Type B pancreatic cell (in vitro differentiated cells): ENCODE measurements at places on chromosomes 16 and 17.

DNA sequence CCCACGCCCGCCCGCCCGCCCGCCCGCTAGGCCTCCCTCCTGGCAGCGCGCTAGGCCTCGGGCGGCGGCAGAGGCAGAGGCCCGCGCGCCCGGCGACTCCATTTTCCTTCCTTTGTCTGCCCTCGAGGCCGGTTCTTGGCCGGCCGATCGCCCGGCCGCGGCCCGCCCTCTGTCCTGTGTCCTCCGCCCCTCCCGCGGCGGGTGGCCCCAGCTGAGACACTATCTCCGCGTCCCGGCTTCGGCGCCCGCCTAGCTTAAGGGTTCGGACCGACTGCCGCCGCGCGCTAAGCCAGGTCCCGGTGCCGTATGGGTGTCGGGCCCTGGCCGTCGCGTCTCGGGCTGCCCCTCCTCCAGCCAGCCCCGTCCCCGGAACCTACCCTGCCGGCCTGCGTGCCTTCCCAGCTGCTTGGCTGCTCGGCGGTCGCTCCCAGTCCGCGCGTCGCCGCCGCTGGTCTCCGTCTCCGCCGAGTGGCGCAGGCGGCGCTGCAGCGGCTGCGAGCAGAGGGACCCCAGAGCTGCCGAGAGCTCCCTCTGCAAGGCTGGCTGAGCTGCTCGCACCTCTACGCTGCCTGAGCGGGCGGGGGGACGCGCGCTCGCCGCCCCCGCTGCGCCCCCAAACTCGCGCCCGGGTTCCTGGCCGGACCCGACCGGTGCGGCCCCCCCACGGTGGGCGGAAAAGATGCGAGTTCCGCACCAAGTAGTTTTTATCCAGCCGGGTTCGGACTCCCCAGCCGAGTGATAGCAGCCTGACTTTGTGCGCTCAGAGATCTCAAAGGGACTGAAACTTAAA, 787 bp downstream of the CTCF start:
- DNase-seq: no peak

- DNase-seq: no peak
Measured at GRCh38 chr16:73339821-73340220, 291.9 kb upstream of the ZFHX3 start.

DNA sequence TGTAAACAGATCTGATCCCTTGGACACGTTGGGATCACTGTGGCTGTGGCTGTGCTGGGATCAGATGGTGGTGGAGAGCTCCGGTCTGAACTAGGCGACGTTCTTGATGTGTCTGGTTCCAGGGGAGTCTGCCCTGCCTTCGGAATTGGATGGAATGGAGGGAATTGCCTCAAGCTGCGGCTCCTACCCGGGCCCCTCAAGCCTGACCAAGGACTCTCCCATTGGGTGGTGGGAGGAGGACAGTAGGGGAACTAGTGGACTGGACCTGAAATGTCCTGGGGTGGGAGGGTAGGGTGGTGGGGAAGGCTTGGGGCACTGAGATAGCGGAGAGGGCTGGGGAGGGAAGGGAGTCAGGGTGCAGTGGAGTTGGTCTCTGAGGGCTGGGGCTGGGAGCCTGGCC, 3.2 kb upstream of the UBALD1 start:
- DNase-seq: no peak

DNA sequence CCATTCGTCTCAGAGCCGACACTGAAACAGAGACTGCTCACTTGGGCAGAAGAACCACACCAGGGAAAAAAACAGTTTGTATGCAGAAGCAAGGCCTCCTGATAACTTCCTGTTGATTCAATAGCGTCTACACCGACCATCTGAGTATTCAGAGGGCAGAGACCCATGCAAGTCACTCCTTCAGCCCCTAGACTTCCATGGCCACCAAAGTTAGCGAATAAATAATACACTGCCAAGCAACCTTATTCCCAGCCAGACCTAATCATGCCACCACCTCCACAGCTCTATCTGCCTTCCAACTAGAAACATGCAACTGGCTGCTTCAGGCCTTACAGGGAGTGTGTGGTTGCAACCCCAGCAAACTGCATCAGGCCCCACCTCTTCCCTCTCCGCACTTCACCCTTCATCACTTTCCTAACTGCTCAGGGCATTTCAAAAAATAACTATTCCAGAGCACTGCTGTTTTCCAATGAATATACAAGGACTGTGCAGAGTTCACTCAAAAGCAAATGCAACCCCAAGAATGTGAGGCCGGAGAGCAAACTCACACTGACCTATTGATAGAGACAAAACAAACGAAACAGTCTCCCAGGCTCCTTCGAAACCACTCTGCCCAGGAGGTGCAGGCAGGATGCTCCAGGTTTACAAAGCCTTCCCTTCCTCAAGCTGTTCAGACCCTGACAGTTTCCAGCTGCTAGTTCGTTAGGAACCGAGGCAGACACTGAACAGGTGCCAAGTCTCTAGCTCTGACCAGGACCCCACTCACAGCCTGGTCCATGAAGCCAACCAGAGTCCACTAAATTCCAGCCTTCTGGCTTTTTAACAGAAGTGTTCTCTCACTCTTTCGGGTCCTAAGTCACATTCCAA, 3.6 kb downstream of the USP7 start:
- no peak for DNase-seq

GRCh38 chr17:81153340-81153803, 11.9 kb upstream of the PVALEF start:
- DNase-seq: no peak

DNA sequence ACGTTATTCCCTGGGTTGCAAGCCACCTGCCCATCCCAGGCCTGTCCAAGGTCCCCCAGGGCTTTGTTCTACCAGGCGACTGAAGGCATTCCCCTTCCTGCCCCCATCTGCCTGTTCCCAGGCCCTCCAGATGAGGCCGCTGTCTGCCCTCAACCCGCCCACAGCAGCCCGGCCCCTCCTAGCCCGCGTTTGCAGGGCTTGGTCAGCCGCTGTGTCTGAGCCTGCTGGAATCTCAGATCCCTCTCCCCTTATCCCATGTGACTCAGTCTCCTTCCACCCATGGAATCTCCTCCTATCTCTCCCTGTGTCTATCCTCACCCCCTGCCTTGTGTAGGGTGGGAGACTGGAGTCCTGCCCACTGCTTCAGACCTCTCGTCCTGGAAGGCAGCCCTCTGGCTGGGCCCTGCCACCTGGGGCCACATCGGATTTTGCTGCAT, 186.0 kb upstream of the TNRC6C start:
- DNase-seq: no peak

DNA sequence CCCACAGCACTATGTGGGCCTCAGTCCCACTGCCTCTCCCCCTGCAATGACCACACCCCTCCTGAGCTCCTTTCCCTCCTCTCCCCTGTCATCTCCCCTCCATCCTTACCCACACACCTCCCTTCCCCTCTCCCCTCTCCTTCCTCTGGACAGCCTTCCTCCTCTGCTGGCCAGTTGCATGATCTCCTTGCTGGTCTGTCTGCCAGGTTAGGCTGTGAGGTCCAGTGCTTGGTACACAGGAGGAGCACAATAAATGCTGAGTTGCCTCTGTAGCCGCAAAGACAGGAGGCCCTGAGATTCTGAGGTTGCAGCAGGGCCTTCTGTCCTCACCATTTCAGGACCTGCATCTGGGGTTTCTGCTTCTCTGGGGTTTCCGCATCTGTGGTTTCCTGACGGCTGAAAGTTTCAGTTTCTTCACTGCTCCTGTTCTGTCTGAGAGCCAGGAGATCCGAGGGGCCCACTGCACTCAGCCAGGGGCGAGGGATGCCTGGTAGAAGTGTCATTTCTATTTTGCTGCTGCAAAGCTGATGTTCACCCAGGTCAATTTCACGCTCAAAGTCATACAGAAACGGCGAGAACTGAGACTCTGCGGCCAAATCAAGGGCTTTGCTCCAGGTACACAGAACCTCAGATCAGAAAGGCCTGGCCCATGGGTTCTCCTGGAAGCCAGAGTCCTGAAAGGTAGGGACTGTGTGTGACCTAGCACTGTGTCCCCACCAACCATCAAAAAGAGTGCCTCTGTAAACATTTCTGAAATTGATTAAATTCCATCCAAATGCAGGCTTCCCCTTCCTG, 4.6 kb upstream of the SLC12A3 start:
- DNase-seq: no peak

DNA sequence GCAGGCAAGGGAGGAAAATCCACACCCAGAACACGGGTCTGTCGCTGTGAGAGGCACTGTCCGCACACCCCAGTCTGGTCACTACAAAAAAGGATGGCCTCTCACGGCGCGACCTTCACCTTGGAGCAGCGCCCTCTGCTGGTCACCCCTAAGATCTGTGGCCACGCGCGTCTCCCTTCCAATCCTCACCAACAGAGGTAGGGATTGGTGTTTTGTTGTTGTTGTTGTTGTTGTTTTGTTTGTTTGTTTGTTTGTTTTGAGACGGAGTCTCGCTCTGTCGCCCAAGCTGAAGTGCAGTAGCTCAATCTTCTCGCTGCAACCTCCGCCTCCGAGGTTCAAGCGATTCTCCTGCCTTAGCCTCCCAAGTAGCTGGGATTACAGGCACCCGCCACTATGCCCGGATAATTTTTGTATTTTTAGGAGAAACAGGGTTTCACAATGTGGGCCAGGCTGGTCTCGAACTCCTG, 15.0 kb upstream of the C17orf58 start:
- DNase-seq: no peak

GRCh38 chr16:13545271-13545670, 374.7 kb upstream of the ERCC4 start:
- DNase-seq: no peak

DNA sequence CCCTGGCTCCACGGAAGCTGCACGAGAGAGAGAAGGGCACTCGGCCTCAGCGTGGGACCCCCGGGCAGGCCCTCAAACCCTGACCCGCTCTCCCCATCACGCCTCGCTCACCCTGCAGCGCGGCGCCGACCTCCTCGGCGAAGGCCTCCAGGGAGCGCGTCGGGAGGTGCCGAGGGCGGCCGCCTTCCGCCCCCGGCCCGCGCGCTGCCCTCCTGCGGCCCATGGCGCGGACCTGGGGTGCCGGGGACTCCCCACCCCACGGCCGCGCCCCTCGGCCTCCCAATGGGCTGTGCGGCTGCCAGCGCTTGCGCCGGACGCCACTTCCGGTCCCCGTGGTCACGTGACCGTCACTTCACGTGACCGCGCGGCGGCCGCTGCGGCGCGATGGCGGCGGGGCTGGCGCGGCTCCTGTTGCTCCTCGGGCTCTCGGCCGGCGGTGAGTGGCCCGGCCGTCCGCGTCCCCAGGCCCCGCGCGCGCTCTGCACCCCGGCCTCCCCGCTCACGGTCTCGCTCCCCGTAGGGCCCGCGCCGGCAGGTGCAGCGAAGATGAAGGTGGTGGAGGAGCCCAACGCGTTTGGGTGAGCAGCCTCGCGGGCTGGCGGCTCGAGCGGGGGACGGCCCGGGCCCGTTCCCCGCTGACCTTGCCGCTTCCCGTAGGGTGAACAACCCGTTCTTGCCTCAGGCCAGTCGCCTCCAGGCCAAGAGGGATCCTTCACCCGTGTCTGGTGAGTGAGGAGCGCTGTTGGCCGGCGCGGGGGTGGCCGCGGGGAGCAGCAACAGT, at the start of the genes GNPTG and TSR3:
GNPTG (plus strand) TSS at position 350 of the 781 bp plus-strand sequence; CDS start at position 385, 35 bp downstream.
TSR3 (minus strand) TSS at position 297 of the 781 bp plus-strand sequence; CDS start at position 223, 74 bp downstream.
- DNase-seq: peak; percentile 91

- no peak for DNase-seq
Measured at GRCh38 chr16:55062442-55062841, 131.8 kb downstream of the IRX5 start.

- DNase-seq: no peak
Measured at GRCh38 chr17:77118251-77118928, 22.4 kb upstream of the SEC14L1 start.

DNA sequence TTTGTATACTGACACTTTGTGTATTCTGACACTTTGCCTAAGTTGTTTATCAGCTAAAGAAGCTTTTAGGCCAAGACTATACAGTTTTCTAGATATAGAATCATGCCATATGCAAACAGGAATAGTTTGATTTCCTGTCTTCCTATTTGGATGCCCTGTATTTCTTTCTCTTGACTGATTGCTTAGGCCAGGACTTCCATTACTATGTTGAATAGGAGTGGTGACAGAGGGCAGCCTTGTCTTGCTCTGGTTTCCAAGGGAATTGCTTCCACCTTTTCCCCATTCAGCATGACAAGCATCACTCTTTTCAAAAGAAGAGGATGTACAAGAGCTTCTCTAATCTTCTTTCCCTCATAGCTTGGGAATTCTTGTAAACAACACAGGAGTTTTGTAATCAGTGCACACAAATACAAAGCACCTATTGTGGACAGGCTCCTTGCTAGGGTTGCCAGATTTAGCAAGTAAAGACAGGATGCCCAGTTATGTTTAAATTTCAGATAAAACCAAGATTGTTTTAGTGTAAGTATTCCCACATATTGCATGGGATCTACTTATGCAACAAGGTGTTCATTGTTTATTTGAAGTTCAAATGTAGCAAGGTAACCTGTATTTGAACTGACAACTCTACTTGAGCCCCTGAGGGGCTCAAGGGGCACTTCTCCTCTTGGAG, 233.5 kb downstream of the SLC39A11 start:
- DNase-seq: no peak

DNA sequence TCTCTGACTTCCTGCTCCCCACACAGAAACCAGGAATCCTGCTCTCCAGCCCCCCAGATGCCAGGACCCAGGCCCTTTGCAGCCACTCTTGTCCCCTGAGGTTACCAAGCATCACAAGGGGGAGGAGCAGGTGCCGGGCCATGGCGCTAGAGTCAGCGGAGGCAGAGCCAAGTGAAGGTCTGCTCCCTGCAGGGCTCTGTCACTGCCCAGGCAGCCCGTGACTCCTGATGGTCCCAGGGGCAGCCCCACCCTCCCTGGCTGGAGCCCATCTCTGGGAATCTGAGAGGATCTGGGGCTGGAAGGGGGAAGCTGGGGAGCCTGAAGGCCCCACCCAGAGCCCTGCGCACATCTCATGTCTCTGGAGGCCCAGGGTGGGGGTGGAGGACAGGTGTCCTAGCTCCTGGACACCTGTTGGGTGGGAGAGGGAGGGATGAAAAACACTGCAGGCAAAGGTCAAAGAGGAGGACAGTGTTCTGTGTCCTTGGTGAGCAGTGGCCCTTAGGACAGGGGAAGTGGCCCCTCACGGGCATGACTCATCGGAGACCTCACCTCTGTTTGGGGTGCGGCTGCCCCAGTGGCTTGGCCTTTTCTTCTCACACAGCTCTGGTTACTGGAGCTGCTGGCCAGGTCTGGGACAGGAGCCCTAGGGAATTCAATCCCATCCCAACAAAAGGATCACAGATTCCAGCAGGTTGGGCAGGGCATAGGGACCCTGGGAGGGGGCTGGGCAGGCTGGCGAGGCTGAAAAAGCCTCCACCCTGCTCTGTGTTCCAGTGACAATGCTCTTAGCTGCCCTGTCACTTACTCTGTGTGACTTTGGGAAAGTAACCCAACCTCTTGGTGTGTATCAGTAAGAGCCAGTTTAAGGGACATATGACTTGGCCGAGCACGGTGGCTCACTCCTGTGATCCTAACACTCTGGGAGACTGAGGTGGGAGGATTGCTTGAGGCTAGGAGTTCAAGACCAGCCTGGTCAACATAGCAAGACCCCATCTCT, at the start of gene PRSS36:
PRSS36 (minus strand) TSS at position 173 of the 997 bp plus-strand sequence; CDS start at position 142, 31 bp downstream.
- DNase-seq: no peak

- no peak for DNase-seq
Measured at GRCh38 chr16:56493126-56493525, 26.7 kb downstream of the BBS2 start.

- DNase-seq: no peak
Measured at GRCh38 chr16:2827831-2828520, 2.1 kb upstream of the ZG16B start.

GRCh38 chr17:21194226-21194625, 19.7 kb downstream of the TMEM11 start:
- DNase-seq: no peak

GRCh38 chr17:28204751-28205150, 114.2 kb upstream of the TMEM97 start:
- no peak for DNase-seq

- DNase-seq: no peak
Measured at GRCh38 chr17:1997289-1997926, 27.7 kb downstream of the RTN4RL1 start.

- DNase-seq: no peak
Measured at GRCh38 chr17:73232587-73233373, 28.9 kb downstream of the CPSF4L start.
